Activated T-cell treated with anti-CD3 and anti-CD28 coated beads, Interleukin-2, amount 50 U/mL, for 72 hours (primary cell): ENCODE measurements at places on chromosomes 2 and 18. TPM values are rescaled to one million over a fixed set of nuclear protein-coding genes. Genes with fewer than 3 reads are reported as not detected.

The PTPRN gene
- total RNA-seq = 2.5 TPM

The RAMP1 gene
- 1.8 TPM for total RNA-seq

GRCh38 chr2:61704364-61704763 lies 149.5 kb downstream of the FAM161A start:
- DNase-seq = no peak

- no peak for DNase-seq
These were observed 314.5 kb downstream of the AGAP1 start for GRCh38 chr2:235808366-235808765.

DNA sequence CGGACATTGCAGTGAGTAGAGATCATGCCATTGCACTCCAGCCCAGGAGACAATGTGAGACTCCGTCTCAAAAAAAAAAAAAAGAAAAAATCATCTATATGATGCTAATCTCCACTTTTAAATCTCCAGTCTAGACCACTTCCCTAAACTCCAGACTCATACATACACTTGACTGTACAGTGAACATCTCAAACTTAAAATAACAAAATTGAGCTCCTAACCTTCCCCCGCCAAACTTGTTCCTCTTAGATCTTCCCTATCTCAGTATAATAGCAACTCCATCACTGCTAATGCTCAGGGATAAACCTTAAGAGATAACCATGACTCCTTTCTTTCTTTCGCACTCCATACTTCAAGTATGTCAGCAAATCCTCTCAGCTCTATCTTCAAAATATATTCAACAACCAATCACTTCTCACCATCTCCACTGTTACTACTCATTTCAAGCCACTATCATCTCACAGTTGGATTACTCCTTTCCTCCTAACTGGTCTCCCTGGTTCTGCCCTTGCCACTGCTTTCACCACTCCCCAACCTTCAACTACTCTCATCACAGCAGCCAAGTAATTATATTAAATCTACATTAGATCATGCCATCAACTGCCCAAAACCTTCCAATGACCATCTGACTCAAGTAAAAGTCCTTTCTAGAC lies 12.0 kb downstream of the MEMO1 start:
- DNase-seq = no peak
